Inflammatory macrophage treated with lipopolysaccharide for 1 hour (primary cell): ENCODE measurements at places on chromosomes 4 and X.

- DNase-seq: no peak
Observed at GRCh38 chrX:3191796-3192195, 150.5 kb downstream of the ARSF start.

GRCh38 chr4:11631416-11631815, 202.7 kb upstream of the HS3ST1 start:
- no peak for DNase-seq

DNA sequence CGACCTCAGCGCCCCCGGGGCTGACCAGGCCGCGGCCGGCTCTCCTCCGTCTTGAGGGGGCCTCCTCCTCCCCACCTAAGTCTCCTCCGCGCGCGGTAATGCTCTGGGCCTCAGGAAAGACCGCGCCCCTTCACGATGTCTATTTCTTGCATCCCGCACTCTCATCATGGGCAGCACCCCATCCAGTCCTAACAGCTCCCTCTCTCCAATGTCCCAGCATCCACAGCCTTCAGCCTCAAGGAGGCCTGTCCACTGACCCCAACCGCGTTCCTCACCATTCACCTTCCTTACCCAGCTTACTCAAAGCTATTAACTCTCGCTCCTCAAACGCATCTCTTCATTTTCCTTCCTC, 77.5 kb downstream of the MAGED4 start:
- no peak for DNase-seq

DNA sequence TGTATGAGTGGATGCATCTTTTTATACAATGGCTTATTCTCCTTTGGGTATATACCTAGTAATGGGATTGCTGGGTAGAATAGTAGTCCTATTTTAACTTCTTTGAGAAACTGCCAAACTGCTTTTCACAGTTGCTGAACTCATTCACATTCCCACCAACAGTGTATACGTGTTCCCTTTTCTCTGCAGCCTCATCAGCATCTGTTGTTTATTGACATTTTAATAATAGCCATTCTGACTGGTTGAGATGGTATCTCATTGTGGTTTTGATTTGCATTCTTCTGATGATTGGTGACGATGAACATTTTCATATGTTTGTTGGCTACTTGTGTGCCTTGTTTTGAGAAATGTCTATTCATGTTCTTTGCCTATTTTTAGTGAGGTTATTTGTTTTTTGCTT, 687.0 kb upstream of the EPHA5 start:
- DNase-seq: no peak

DNA sequence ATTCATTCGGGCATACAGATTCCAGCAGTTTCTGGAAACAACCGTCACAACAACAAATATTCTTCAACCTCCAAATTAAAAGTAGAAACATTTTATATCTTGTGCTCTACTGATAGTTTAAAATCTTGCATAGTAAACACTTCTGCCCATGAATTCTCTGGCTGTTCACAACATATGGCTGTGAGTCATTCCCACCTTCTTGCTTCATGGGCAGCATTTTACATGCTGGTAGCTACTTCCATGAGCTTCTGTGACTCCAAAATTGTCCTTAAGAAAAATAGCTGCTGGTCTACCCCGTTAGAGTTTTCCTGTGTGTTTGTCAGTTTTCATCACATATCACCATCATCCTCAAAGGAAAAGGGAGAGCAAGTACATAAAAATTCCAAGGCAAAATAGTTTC, 22.7 kb downstream of the PNPLA4 start:
- DNase-seq: no peak

GRCh38 chr4:21893136-21893535, 55.4 kb downstream of the KCNIP4 start:
- DNase-seq: no peak

DNA sequence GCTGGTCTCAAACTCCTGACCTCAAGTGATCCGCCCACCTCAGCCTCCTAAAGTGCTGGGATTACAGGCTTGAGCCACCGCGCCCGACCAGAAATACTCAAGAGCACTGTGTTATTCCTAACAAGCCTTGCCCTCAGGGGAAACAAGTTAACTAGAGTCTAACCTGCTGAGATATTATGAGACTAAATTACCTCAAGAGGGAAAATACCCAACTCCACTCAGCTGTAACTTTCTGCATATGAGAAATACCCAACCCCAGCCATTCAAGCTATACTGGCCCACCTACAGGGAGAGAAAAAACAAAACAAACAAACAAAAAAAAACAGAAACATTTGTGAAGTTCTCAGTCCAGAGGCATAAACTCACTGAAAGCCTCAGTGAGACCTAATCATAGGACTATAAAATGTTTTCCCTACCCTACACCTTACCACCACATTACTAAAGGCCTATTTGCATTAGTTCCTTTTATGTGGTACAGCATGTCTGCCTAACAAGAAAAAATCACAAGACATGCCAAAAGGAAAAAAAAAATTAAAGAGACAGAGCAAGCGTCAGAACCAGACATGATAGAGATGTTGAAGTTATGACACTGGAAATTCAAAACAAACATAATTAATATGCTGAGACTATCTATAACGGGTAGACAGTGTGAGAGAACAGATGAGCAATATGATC, 876.0 kb downstream of the FSTL5 start:
- no peak for DNase-seq

DNA sequence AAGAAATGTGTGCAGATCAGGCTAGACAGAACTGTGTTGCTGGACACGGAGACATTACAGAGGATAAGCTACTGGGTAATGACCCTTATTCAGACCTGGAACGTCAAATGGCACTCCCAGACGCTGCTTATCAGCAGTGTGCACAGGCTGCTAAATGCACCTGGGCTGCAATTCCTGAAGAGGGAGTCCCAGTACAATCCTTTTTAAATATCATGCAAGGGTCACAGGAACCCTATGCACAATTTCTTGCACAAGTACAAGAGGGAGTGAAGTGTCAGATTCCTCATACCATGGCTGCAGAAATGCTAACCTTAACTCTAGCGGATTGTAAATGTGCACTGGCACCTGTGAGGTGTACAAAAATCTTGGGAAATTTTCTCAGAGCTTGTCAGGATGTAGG, 16.9 kb downstream of the SPIN2B start:
- DNase-seq: no peak
